NT2/D1 (cell line): ENCODE measurements at places on chromosomes 12 and 14.

- DNase-seq = no peak
Measured at GRCh38 chr14:104800015-104800770, 708 bp upstream of the ZBTB42 start.

- DNase-seq = no peak
Measured at GRCh38 chr12:108745641-108746040, 14.3 kb upstream of the CORO1C start.

DNA sequence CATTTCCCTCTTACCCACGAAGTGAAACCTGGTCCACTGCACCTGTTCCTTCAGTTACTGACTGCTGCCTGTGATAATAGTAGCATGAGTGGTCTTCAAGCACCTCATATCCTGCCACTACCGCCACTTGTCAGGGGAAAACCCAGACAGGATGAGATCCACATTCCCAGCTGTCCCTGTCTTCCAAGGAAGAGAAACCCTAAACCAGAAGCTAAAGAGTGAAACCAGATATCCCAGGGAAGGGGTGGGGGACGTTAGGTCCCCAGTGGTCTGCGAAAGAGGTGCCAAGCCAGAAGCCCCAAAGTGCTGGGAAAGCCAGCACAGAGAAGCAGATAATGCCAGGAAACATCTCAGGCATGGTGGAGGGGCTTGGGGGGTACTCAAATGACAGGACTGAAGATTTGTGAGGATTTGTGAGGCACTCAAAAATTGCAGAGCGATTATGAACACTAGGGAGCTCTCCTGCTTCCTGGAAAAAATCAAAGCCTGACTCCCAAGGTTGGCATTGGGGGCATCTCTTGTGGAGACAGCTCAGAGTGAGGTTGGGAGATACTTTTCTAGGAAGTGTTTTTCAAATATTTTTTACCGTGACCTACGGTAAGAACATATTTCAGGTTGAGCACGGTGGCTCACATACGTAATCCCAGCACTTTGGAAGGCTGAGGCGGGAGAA lies 77.9 kb downstream of the TMEM30B start:
- no peak for DNase-seq

DNA sequence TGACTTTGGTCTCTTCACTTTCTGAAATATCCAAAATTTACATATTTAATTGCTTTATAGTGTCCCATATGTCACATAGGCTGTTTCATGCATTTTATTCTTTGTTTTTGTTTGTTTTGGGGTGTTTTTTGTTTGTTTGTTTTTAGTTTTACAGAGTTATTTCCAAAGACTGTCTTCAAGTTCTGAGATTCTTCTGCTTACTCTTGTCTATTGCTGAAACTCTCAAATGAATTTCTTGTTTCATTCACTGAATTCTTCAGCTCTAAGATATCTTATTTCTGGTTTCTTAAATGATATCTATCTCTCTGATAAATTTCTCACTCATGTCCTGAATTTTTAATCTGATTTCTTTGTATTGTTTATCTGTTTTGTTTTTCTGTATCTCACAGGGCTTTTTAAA lies 412.0 kb upstream of the ATP2B1 start:
- no peak for DNase-seq

- no peak for DNase-seq
Measured at GRCh38 chr14:91681893-91682563, 49.9 kb downstream of the CATSPERB start.

- no peak for DNase-seq
Measured at GRCh38 chr12:120181991-120182631, 12.4 kb downstream of the GCN1 start.

DNA sequence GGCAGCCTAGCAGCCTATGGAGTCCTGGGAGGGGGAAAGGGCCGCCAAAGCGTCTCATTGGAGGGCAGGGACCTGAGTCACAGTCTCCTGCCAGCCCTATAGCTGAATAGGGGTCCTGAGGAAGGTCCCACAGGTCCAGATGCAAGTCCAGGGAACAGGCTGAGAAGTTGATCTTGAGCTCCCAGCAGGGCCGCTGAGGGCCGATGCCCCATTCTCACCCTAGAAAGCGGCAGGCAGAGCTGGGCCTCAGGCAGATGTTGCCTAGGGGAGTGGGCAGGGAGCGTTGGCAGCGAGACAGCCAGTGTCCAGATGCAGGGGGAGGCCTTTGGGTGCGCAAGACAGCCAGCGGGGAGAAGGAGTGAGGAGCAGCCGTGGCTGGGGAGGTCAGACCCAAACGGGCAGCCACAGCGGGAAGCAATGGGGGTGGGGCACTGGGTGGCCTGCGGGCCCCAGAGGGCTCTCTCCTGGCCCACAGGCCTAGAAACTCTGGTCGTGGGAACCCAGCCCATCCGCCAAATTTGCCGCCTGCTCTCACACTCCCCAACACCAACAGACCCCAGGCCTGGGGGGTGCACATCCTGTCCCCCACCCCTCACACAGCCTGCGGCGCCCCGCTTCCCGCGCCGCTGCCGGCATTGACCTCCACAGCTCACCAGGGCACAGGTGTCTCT lies 1.1 kb downstream of the HDAC7 start:
- no peak for DNase-seq

- DNase-seq = no peak
Measured at GRCh38 chr12:57332646-57333312, 81.8 kb upstream of the STAC3 start.

DNA sequence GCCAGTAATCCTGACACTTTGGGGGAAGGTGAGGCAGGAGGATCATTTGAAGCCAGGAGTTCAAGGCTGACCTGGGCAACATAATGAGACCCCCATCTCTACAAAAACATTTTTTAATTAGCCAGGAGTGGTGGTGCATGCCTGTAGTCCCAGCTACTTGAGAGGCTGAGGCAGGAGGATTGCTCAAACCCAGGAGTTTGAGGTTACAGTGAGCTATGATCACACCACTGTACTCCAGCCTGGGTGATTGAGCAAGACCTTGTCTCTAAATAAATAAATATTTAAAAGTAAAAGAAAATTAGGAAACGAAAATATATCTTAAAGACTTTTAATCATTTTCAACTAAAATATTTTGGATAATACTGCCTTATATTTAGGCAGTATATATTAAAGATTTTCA lies 25.9 kb downstream of the CKB start:
- DNase-seq = no peak

GRCh38 chr14:99819514-99819913 lies 26.3 kb downstream of the EML1 start:
- DNase-seq = no peak

- DNase-seq = no peak
Measured at GRCh38 chr12:65784289-65785015, 39.8 kb upstream of the HMGA2 start.

- DNase-seq = no peak
Measured at GRCh38 chr14:101707863-101708620, 53.5 kb upstream of the PPP2R5C start.

GRCh38 chr12:8082808-8083100 lies 680 bp downstream of the NECAP1 start:
- DNase-seq = no peak

DNA sequence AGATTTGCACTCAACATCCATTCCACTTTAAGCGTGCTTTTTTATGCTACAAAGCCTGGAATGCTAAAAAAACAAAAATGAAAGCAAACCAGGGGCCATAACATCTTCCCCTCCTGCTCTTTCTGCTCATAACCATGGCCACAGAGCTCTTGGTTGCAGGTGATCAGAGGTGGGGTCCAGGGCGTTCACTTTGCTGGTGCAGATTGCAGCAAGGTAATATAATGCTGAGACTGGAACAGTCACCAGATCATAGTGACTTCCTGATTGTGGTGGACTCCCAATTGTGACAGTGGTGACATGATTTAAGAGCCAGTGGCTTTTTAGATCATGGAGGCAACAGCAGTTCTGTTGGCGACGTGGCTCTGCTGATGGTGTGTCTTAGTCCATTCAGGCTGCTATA lies 115.0 kb upstream of the CPM start:
- no peak for DNase-seq

- peak; percentile 84 for DNase-seq
Measured at GRCh38 chr12:16606201-16606849, 363 bp upstream of the LMO3 start.

- no peak for DNase-seq
Measured at GRCh38 chr12:115137812-115138521, 454.0 kb upstream of the TBX3 start.

DNA sequence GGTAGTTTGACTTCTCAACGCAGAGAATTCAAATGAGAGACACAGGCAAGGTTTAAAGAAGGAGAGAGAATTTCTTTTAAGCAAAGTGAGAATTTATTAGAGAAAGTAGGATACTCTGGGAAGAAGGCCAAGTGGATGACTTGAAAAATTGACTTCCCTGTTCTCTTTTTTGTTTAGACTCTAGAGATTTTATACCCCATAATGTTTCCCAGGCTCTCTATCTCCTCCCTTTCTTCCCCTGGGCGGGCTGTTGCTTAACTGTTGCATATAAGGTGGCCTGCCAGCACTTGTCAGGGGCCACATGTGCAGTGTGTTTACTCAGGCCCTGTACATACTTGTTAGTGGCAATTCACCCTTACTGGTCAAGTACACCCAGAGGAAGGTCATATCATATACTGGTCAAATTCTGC lies 403.7 kb downstream of the SLC6A15 start:
- no peak for DNase-seq

GRCh38 chr12:24599736-24600135 lies 349.2 kb downstream of the BCAT1 start:
- DNase-seq = no peak

GRCh38 chr12:77979597-77980250 lies 149.0 kb downstream of the NAV3 start:
- no peak for DNase-seq

- no peak for DNase-seq
Measured at GRCh38 chr14:46596236-46596635, 55.3 kb downstream of the RPL10L start.

GRCh38 chr12:47087088-47087688 lies 7.4 kb upstream of the AMIGO2 start:
- no peak for DNase-seq

- no peak for DNase-seq
Measured at GRCh38 chr14:76484355-76484754, 108.4 kb downstream of the ESRRB start.

DNA sequence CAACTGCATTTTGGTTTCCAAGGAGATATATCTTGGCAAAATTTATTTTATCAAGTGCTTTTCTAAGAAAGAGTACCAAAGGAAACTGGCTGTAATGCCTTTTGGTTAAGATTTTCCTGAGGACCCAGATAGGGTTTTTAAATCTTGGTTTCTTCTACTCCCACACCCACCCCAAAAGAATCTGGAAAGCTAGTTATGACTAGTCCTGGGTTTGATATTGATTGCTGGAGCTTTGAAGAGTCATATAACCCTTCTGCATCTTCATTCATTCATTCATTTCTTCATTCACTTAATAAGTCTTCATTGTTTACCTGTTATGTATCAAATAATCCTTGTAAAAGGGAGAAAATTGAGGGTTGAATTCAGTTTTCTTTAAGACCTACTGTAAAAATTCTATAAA lies 425.2 kb downstream of the PCNX1 start:
- no peak for DNase-seq

DNA sequence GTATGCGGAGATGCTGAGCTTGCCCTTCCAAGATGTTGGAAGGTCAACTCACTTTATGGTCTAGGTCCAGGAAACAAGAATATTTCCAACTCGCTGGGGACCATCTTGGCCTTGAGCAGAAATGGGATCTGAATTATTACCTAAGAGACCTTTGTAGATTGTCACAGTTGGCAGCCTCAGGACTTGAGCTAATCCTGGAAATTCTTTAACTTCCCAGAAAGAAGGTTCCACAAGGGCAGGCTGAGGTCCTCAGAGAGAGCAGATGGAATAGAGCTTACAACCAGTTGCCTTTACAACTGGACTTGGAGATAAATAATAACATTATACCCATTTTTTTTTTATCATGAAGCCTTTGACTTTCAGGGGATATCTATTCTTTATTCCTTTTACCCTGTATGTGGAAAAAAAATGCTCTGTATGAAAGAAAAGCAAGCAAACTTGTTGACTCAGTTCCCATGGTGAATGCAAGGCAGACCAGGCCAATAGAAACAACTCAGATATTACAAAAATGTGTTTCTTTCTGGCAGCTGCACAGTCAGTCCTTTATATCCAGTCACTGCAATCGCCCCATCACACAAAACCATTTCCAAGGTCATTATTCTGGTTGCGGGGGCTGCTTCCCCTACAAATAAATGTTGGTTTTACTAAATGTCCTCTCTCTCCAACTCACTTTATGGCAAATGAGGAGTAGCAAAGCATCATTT lies 401.4 kb downstream of the ZFP36L1 start:
- no peak for DNase-seq

DNA sequence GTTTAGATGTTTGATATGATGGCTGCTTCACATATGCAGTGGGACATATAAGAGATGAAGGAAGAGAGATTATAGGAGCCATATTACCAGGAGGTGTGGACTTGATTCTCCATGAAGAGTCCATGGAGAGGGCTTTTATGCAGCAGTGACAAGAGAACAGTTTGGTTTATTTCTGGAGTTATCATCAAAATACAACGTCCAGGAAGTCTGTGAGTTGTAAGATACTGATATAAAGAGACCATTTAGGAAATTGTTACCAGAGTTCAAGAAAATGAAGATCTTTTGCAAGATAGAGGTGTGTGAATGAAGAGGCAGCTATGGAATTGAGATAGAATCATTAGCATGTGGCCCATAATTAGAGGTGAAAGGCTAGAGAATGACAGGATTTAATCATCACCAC lies 431.7 kb downstream of the NPAS3 start:
- DNase-seq = no peak

- no peak for DNase-seq
Measured at GRCh38 chr12:100243137-100243536, 23.7 kb downstream of the DEPDC4 start.

DNA sequence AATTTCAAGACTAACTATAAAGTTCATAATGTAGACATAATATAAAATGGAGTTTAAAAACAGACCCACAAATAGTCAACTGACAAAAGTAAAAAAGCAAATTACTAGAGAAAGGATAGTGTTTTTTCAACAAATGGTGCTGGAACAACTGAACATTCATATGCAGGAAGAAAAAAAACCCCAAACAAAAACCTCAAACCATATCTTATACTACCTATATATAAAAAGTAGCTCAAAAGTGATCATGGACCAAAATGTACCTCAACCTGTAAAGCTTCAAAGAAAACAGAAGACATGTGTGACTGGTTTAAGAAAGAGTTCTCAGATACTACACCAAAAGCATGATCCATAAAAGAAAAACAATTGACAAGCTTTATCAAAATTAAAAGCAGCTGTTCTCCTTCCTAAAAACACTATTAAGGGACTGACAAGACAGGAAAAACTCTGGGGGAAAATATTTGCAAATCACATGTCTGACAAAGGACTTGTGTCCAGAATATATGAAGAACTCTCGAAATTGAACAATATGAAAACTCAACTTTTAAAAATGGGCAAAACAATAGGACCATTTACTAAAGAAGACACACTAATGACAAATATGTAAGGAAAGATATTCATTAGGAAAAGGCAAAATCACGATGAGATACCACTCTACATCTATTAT lies 22.7 kb upstream of the ARID4A start:
- no peak for DNase-seq

DNA sequence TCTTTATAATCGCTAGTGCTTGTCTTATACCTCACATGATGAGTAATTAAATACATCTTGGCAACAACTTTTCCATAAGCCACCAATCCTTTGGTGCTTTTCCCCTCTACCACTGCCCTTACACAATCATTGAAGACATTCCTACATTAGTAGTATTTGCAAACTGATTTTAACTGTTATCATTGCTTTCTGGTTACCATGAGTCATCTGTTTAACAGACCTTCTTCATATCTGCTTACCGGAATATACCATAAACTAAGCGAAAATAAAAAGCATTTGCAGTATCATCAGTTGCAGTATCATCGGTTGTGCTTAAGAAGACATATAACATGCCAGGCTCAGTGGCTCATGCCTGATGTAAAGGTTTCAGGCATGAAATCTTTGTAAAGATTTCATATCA lies 54.8 kb upstream of the PLEKHA5 start:
- DNase-seq = no peak
